ENCODE measurements at places on chromosomes 11 and 22. TPM values are rescaled to one million over a fixed set of nuclear protein-coding genes. Genes with fewer than 3 reads are reported as not detected.
A peak's percentile ranks its signal among the peaks of the same experiment; 100 is the strongest.

DNA sequence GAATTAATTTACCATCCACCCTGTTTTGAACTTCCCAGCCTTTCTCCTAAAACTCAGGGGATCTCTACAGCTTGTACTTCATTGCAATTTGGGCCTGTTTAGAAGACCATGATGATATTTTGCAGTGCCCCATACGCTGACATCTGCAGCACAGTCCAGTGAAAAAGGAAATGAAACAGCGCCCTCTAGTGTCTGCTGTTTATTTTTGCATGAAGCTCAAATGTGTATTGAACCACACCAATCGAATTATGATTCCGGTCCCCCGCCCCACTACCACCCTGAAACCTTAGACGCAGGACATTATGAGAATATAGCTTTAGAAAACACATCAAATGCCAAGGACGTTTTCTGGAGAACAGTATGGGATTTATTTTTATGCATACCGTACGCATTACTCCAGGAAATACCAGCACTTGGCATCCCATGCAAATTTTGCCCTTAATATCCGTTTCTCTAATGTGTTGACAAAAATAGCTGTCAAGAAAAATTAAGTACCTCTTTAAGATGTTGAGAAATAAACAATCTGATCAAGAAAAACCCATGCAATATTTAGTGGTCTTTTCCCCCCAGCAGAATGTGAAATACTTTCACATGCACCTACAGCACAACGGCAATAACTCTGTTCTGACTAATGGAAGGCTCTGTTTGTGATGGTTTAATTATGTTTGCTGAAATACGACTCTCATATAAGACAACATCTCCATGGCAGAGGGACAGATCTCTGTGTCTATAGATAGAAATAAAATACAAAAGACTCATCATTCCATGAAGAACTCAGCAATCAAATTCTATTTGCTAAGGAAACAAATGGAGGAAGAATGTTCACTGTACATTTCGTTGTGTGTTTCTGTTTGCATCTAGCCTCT is 93.9 kb downstream of the TECTA start:
- peak; percentile 32 for DNase-seq

- DNase-seq, result no peak
These were observed 47.5 kb downstream of the HORMAD2 start for GRCh38 chr22:30127749-30128166.

DNA sequence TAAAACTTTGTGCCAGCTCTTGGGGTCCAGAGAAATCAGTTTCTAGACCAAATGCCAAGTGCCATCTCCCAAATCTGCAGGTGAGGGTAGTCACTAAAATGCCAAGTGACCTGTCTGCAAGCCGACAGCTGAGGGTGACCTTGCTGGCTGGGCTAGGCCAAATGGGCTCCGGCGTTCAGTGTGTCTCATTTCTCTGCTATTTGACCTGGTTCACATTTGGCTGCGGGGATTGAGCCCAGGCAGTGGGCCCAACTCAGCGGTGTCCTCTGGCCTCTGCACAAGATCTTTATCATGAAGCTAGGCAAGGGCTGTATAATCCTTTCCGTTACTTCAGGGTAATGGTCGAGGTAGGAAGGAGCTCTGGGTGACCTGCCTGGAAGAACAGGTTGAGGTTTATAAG is 87.5 kb downstream of the SNX19 start:
- no peak for DNase-seq

The TSGA10IP gene
- total RNA-seq, result not detected

GRCh38 chr11:119975561-119976152 is 162.3 kb downstream of the TRIM29 start:
- DNase-seq, result peak; percentile 40

DNA sequence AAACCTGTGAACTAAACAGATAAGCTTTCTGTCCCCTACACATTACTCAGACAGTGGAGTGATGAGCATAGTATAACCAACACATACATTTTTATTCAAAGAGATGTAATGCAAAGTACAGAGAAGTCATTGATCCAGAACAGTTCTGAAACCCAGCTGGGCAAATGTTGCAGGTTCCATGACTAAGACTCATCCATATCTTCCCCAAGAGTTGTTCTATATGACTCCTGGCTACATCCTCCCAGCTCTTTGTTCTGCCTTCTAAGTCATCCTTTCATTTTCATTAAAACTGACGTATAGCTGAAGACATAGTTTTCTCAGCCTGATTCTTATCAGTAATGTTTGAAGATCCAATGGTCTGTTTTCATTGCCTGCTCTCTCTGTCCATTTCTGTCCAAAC is 47.3 kb downstream of the PLAAT5 start:
- DNase-seq, result no peak

GRCh38 chr11:69135420-69136363 is 20.0 kb upstream of the SMIM38 start:
- no peak for DNase-seq

The DKK3 gene
- total RNA-seq, result 225 TPM

The GPR83 gene
- 1.2 TPM for total RNA-seq

GRCh38 chr11:75780888-75781287 is 12.3 kb downstream of the DGAT2 start:
- DNase-seq, result no peak
